ENCODE measurements at places on chromosomes 2 and 18.

GRCh38 chr2:71746946-71747501 lies 293.7 kb downstream of the DYSF start:
- no peak for DNase-seq

- DNase-seq = no peak
Measured at GRCh38 chr2:176149481-176149938, 1.8 kb upstream of the HOXD4 start.

- no peak for DNase-seq
Measured at GRCh38 chr2:224734949-224735348, 18.8 kb upstream of the CCDC195 start.

GRCh38 chr2:204234879-204235278 lies 298.3 kb downstream of the ICOS start:
- DNase-seq = no peak

DNA sequence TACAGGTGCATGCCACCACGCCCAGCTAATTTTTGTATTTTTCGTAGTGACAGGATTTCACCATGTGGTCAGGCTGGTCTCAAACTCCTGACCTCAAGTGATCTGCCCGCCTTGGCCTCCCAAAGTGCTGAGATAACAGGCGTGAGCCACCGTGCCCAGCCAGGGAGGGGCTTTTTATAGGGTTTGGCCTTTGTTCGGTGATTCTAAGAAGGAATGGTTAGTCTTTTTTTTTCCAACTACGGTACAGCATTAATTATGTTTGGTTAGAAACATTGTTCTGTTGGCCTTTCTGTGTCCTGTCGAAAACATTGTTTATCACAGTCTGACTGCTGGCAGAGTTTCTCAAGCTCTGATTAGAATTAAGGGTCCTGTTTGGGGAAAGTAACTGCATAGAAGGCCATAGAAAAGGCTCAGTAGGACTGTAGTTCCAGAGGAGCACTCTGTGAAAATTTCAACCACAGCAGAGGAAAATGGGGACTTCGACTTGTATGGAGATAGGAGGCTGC lies 19.3 kb upstream of the SMCHD1 start:
- no peak for DNase-seq

- no peak for DNase-seq
Measured at GRCh38 chr2:146818122-146818521, 1026.7 kb upstream of the ACVR2A start.

- DNase-seq = no peak
Measured at GRCh38 chr2:214575030-214575429, 164.2 kb downstream of the VWC2L start.

- DNase-seq = no peak
Measured at GRCh38 chr2:193187816-193188215, 993.1 kb upstream of the TMEFF2 start.
